NCI-H146 (cell line): ENCODE measurements at places on chromosomes 2 and 18.

GRCh38 chr18:2402084-2402483 is 169.2 kb downstream of the METTL4 start:
- no peak for DNase-seq

- no peak for DNase-seq
Measured at GRCh38 chr2:85011747-85012146, 40.8 kb downstream of the KCMF1 start.

- DNase-seq, result peak; percentile 65
Measured at GRCh38 chr2:231648579-231649174, 56.0 kb downstream of the TEX44 start.

DNA sequence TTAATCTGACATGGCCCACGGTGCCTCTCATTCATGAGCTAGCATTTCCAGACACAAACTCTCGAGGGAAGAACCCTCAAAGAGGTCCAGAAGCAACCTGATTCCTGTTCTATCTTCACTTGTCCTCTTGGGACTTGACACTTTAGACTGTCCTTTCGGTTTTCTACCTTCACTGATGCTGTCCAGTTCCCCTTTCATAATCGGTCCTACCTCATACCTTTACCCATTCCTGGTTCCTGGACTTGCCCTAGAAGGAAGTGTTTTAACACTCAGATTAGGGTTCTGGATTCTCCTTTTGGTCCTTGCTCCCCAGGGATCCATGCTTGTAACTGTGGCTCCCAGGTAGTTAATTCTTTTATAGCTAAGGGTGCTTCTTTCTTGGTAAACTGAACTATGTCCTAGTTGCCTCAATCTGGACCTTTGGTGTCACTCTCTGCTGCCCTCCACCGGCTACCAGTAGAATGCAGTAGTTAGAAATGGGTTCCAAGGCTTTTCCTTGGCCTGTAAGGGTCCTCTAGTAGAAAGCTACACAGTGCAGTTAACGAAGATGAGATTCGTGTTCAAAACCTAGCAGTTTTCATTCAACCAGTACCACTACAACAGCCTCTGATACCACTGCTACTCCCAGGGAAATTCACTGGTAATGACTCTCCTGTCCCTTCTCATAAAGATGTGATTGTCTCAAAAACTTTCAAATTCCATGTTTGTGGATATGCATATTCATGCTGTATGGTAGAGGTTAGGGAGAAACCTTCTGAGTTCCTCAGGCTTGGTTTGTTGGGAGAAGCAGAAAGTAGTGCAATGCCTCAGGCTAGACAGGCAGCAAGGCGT is 178.1 kb upstream of the CYP26B1 start:
- DNase-seq, result peak; percentile 19

DNA sequence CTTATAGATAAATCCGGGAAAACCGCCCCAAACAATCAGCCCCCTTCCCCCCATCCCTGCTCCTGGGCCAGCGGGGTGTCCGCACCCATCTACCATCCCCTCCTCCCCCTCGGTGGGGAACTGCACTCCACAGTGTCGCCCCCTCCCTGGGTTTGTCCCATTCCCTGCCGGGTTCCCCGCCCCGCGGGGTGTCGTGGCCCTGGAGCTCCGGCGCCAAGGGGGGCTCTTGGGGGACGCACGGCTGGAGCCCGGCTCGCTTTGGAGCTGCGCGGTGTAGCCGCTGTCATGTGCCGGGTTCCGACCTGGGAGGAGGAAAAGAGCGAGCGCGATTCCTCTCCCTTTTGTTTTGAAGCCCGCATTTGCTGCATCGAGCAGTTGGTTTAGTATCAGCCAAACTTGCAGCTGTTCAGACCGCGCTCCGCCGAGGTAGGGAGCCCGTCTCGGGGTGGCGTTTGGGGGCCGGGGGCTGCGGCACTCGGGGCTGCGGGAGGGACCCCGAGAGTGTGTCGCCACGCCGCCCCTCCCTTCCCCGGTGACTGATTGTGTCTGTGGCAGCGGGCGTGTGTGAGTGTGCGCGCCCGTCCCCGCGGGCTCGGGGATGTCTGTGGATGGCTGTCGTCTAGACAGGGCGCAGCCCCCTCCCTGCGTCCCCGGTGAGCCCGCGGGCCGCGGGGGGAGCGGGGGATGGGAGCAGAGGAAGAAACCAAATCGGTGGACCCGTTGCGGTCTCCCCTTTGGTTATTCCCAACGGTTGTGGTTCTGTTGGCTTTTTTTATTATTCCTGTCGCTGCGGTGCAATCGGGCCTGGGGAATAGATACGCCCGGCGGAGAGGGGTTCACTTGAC is 797 bp downstream of the CTIF start:
- DNase-seq, result peak; percentile 83

- no peak for DNase-seq
Measured at GRCh38 chr2:204576362-204576979, 31.2 kb downstream of the PARD3B start.

- DNase-seq, result no peak
Measured at GRCh38 chr18:13427354-13427753, 208.8 kb downstream of the LDLRAD4 start.

DNA sequence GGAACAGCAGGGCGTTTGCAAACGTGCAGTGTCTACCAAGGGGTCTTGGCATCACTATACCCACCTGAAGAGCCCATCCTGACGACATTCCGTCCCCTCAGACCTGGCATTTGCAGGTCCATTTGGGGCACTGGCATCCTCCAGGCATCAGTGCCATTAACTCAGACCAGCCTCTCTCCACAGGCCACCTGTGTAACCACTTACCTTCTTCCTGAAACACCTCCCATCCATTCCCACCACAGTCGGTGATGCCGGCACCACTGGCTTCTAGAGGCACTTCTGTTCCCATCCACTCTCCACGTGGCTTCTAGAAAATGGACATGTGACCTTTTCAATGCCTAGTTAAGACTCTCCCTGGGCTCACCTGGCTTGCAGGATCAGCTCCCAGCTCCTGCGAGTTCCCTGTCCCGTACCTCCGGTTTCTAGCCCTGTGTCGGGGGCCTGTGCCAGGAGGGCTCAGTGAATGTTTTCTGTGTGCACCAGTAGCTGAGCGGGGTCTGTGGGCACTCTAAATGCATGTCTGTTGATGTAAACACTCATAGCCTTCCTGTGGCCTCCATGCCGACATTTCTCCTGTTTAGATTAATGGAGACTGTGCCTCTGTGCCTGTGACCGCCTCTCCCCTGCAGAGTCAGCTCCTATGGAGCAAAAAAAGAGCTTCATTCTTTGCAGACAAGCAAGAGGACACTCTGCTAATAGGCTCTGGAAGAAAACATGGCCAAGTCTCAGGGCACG is 458.0 kb upstream of the HS6ST1 start:
- no peak for DNase-seq

GRCh38 chr2:202133200-202133908 is 60.3 kb downstream of the KIAA2012 start:
- DNase-seq, result no peak

DNA sequence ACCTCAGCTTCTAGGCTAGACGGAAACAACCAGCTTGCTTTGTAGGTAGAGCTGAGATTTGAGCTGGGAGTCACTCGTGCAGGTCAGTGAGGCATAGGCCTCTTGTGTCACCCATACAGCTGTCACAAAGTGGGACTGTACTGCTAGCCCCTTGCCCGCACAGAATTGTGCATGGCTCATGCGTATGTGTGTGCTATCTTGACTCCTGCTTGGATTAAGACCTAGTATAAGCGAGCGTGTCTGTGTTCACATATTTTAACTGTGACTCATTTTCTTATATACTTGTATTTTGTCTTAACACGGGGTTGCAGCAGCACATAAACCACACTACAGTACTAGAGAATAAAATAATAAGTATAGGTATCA is 20.1 kb downstream of the CEP68 start:
- DNase-seq, result no peak

- DNase-seq, result peak; percentile 3
Measured at GRCh38 chr2:47907039-47907781, 912 bp upstream of the FBXO11 start.

- DNase-seq, result no peak
Measured at GRCh38 chr2:11420190-11420589, 45.8 kb downstream of the E2F6 start.

DNA sequence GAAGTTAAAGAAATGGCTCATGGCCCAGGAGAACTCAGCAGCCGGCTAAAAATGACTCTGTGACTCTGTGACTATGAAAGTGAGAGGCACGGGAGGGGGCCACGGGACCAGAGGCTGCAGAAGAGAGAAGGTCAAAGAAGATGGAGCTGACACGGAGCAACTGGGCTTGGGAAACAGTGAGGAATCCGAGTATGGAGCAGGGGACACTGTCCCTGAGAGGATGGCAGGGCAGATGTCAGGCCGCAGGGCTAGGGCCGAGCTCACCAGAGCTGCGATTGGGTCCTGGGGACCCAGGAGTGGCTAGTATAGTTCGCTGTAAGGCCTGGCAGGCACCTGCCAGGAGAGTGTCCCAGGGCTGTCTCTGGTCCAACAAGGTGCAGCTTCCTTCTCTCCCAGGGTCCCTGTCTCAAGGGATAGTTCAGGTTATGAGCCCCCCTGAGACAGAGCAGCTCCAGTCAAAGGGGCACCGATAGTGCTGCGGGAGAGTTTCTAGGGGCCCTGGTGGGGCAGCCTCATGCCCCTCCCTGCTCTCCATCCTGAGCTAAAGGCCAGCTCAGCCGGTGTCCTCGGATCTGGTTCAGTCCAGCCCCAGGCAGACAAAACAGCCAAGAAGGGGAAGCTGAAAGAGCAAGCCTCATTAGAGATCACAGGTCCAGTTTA is 42.7 kb downstream of the CIB4 start:
- DNase-seq, result no peak

DNA sequence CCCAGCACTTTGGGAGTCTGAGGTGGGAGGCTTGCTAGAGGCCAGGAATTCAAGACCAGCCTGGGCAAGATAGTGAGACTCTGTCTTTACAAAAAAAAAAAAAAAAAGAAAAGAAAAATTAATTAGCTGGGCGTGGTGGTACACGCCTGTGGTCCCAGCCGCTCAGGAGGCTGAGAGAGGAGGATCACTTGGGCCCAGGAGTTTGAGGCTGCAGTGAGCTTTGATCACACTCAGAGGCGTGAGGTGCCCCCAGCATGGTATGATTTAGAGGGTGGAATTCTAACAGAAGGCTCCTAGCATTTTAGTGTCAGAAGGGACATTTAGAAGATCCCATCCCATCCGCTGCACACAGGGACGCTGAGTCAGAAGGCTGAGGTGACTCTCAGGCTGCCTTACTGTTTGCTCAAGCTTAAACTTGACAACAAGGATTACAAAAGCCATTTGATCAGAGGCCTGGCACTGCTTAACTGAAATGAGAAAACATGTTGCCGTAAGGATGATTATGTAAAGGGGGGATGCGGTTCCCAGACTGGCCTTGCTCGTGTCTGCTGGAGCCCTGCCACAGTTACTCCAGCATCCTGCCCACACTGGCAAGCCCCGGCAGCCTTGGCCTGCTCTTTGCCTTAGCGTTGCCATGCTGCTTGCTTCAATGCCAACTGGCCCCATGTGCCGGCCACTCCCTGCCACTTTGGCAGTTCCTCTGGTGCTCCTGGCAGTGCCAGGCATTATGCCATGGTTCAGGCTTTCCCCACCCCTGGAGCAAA is 45.6 kb upstream of the SLC1A4 start:
- DNase-seq, result no peak

GRCh38 chr2:222108957-222109585 is 189.7 kb downstream of the PAX3 start:
- DNase-seq, result no peak

GRCh38 chr2:69525261-69525660 is 88.0 kb upstream of the NFU1 start:
- no peak for DNase-seq

GRCh38 chr2:105396254-105397024 is 2.4 kb downstream of the FHL2 start:
- no peak for DNase-seq

- no peak for DNase-seq
Measured at GRCh38 chr18:41879256-41879655, 75.8 kb upstream of the PIK3C3 start.

DNA sequence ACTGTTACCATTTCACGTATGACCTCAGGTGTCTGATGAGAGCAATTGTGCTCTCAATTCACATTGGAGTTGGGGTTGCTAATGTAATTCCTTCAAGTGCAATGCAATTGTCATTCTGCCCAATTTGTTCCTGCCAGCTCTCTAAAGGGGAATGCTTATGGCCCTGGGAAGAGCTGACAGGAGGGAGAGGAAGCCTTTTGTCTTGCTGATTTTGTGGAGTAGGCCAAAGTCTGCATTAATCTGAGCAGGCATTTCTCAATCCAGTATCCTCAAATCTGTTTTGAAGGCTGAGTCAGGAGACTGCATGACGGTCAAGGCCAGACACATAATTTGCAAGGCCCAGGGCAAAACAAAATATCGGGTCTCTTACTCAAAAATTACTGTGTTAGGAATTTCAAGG is 326.4 kb upstream of the SPHKAP start:
- no peak for DNase-seq

GRCh38 chr2:32422133-32422532 is 65.3 kb downstream of the BIRC6 start:
- DNase-seq, result no peak

- DNase-seq, result no peak
Measured at GRCh38 chr2:226839951-226840350, 4.1 kb downstream of the RHBDD1 start.

DNA sequence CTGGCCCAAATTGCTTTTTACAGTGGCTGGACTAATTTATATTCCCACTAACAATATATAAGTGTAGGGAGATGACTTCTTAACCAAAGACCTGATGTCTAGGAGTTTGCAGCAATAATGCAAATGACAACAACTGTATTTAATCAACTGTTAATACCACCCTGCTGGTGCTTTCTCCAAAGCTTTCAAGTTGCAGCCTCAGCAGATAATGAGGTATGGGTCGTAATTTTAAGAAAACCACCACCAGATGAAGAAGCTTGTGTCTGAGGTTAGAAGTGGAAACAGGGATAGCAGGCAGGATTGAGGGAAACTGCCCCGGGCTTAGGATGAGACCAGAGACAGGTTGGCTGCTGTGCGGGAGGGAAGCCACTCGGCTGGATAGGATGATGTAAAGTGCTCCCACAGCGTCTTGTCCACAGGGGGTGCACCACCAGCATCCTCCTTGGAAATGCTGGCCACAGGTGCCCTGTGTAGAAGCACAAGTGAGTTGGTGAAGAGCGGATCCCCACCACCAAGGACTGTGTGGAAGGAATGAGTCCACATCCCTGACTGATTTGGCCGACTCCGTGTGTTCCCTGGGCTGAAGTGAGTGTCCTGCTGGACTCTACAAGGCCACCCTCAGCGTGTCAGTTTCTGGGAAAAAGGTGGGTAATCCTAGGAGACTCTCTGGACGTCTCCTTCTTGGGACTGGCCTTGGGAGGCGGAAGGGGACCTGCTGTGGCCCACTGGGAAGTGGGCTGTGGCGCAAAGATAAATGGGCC is 76.1 kb upstream of the SMAD2 start:
- DNase-seq, result no peak

- DNase-seq, result no peak
Measured at GRCh38 chr2:24981411-24982136, 9.8 kb upstream of the DNAJC27 start.

- DNase-seq, result peak; percentile 84
Measured at GRCh38 chr2:234267534-234267933, 217.0 kb downstream of the SPP2 start.
